GM23338 (cell line): ENCODE measurements at places on chromosomes 12 and 14.

DNA sequence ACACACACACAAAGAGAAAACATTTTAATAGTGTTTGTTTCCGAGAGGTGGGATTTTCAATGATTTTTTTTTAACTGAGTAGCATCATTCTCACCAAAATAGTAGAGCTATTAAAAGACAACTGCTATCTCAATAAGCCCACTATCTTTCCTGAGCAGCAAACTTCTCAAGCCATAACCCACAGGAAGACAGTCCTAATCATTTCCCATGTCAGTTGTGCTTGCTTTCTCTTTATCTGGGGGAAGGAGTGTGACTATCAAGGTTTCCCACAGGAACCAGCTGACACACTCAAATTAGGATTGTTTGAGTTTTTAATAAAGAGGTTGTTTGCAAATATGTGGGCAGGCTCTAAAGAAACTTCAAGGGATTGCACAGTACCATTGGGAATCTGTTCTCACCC lies 4.9 kb upstream of the MAX start:
- H3K4me1 ChIP-seq = no peaks in the 10 kb centered on the region
- H3K27me3 ChIP-seq = peaks cover 6% of the 10 kb centered on the region; the same call in 1 of the 2 replicates
- H3K4me3 ChIP-seq = no peak overlapping the region
- DNase-seq = no peak

- no peak for DNase-seq
- H3K4me3 ChIP-seq = no peak overlapping the region
- H3K27ac ChIP-seq = no peak overlapping the region
- H3K27me3 ChIP-seq = no peaks in the 10 kb centered on the region
- H3K36me3 ChIP-seq = no peaks in the 10 kb centered on the region
Observed at GRCh38 chr12:43029971-43030370, 440.4 kb upstream of the PRICKLE1 start.

- H3K4me1 ChIP-seq = no peaks in the 10 kb centered on the region
- DNase-seq = no peak
- H3K36me3 ChIP-seq = no peaks in the 10 kb centered on the region
- no peak overlapping the region for H3K27ac ChIP-seq
Observed at GRCh38 chr12:42704340-42704739, 114.8 kb upstream of the PRICKLE1 start.

- H3K4me1 ChIP-seq = no peaks in the 10 kb centered on the region
- H3K36me3 ChIP-seq = no peaks in the 10 kb centered on the region
- 0 out of 2 replicates have a peak, but pooled peaks cover 3% of the 10 kb centered on the region for H3K27me3 ChIP-seq
- no peak overlapping the region for H3K4me3 ChIP-seq
- H3K27ac ChIP-seq = no peak overlapping the region
- DNase-seq = no peak
Observed at GRCh38 chr12:125685915-125686314, 620.7 kb downstream of the AACS start.

GRCh38 chr14:67265131-67265530 lies 23.9 kb downstream of the PALS1 start:
- H3K4me3 ChIP-seq = no peak overlapping the region
- no peaks in the 10 kb centered on the region for H3K27me3 ChIP-seq
- peaks cover 29% of the 10 kb centered on the region for H3K4me1 ChIP-seq
- DNase-seq = no peak

DNA sequence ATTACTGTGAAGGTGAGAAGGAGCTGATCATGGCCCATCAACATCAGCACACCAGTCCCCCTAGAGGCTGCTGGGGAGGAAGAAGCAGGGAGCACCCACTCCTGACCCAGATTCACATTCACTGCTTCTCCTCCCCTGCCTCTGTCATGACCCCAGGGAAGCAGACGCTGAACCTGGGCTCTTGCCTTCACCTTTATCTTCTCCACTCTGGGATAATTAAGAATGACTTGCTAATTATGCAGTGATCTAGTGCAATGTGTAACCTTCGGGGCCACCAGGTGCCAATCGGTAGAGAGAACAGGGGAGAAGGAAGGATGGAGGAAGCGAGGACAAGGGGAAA lies 44.4 kb upstream of the IQSEC3 start:
- no peaks in the 10 kb centered on the region for H3K4me1 ChIP-seq
- no peaks in the 10 kb centered on the region for H3K27me3 ChIP-seq
- H3K4me3 ChIP-seq = no peak overlapping the region
- no peak for DNase-seq

DNA sequence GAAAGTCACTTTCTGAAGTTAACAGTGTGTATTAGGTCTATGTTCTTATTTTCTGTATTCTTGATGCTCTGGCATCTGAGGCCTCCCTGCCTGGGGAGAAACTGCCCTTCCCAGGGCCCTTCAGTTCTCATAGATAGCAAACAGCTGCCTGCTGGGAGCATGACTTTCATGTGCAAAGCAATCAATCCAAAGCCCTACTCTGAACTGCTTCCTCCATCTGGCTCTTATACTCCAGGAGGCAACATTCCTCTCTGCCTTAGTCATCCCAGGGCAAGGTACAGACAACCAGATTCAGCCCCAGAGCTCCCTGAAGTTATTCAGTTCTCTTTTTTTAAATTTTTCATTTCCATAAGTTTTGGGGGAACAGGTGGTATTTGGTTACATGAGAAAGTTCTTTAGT lies 41.7 kb upstream of the RIN3 start:
- no peaks in the 10 kb centered on the region for H3K36me3 ChIP-seq
- H3K27ac ChIP-seq = peak overlapping the region; percentile 82; the same call in 1 of the 2 replicates
- no peaks in the 10 kb centered on the region for H3K27me3 ChIP-seq
- no peak overlapping the region for H3K4me3 ChIP-seq

DNA sequence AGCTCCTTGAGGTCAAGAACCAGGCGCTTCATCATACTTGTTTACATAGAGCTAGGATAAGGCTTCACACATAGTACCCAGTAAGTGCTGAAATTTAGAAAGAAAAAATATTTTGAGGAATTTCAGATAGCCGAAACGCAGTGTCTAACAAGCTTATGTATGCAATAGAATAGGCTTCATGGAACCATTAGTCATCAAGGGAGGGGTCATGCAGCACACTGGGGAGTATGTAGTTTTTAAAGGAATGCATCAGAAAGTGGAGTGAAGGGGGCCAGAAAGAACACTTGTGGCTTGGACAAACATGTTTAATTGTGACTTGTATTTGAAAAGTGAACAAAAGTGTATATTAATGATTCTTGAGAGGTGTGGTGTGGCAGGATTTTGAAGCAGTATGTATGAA lies 38.1 kb downstream of the DBX2 start:
- no peaks in the 10 kb centered on the region for H3K36me3 ChIP-seq
- H3K4me1 ChIP-seq = no peaks in the 10 kb centered on the region
- no peak overlapping the region for H3K4me3 ChIP-seq
- DNase-seq = no peak

DNA sequence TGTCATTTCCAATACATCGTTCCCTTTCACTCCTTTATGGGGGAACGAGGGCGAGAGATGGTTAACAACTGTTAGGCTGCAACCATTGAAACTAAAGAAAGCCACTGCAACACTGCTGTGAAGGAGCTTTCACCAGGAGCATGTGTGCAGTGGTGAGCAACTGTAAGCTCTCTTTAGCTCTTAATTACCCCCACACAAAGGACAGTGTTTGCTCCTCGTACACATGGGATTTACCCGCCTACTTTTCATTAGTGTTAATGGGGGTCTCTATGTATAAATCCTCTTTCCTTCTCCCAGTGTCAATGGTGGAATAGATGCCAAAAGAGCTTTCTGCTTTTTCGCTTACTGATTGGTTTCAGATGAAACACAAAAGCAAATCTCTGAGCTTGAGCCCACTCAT lies 343.1 kb downstream of the FLRT2 start:
- no peaks in the 10 kb centered on the region for H3K36me3 ChIP-seq
- DNase-seq = no peak
- H3K27ac ChIP-seq = no peak overlapping the region
- H3K27me3 ChIP-seq = no peaks in the 10 kb centered on the region
- H3K4me3 ChIP-seq = no peak overlapping the region

- no peak overlapping the region for H3K4me3 ChIP-seq
- H3K27me3 ChIP-seq = no peaks in the 10 kb centered on the region
- no peaks in the 10 kb centered on the region; the same call in 1 of the 2 replicates for H3K4me1 ChIP-seq
- peak overlapping the region; percentile 45; the same call in 1 of the 2 replicates for H3K27ac ChIP-seq
- peaks cover 21% of the 10 kb centered on the region; the same call in 1 of the 2 replicates for H3K36me3 ChIP-seq
- DNase-seq = no peak
Observed at GRCh38 chr12:46230306-46230705, 38.5 kb downstream of the SLC38A1 start.

- peaks cover 8% of the 10 kb centered on the region for H3K4me1 ChIP-seq
- no peak overlapping the region for H3K4me3 ChIP-seq
- H3K27ac ChIP-seq = no peak overlapping the region
- DNase-seq = no peak
- H3K36me3 ChIP-seq = peaks cover 3% of the 10 kb centered on the region; the same call in 1 of the 2 replicates
Observed at GRCh38 chr14:91793704-91794103, 61.8 kb upstream of the CATSPERB start.

DNA sequence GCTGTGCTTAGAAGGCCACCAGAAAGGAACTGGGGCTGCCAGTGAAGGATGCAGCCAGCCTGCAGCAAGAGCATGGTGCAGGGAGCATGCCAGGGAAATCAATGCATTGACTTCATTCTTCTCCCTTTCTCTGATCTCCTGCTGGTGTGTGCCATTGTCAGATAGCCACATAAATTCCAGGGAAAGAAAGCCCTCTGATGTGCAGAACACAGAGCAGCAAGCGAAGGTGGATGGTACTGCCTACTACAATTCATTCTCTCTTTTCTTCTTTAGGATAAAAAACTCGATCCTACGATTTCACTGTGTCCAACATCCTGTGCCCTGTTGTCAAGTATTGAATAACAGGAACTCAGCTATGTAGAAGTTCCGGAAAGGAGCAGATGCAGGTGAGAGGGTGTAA lies 446.7 kb upstream of the TMEM132C start:
- H3K27ac ChIP-seq = no peak overlapping the region
- no peak for DNase-seq
- H3K36me3 ChIP-seq = no peaks in the 10 kb centered on the region
- H3K4me3 ChIP-seq = no peak overlapping the region
- no peaks in the 10 kb centered on the region for H3K27me3 ChIP-seq

GRCh38 chr14:80776657-80777056 lies 164.9 kb downstream of the CEP128 start:
- peaks cover 8% of the 10 kb centered on the region; the same call in 1 of the 2 replicates for H3K4me1 ChIP-seq
- no peaks in the 10 kb centered on the region for H3K27me3 ChIP-seq
- H3K27ac ChIP-seq = no peak overlapping the region

DNA sequence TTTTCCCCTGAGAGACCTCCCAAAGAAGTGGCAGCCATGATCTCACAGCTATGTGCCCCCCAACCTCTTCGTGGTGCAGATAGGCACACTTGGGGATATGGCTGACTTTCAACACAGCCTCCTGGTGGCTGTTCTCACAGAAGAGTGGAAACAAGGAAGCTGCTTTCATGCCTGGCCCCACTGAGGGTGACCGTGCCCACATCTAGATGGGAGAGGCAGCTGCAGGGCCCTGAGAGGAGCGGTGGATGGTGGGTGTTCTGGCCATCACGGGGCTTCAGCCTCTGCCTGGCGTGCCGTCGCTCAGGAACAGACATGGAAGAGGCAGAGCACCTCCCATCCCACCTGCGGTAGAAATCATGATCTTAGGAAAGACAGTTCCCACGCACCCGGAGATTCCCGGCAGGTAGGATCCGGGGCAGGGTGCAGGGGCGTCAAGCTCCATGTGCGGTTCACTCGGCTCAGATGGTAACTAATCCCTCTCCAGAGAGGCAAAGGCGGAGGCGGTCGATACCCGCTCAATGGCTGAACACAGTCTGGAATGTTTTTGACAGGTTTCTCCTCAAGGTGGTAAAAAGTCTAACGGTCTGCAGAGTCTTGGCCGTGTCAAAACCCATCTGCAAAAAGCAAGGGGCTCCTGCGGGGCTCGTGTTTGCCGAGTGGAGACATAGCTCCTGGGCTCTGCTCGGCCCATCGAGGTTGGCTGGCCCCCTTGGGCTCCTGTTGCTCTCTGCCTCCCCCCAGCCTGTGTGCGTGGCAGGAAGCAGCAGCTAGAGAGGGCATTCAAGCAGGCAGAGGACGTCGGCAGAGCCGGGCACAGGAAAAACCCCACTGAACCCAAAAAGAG lies 225.2 kb upstream of the RTL1 start:
- no peaks in the 10 kb centered on the region for H3K27me3 ChIP-seq
- H3K4me3 ChIP-seq = no peak overlapping the region
- DNase-seq = no peak
- H3K4me1 ChIP-seq = no peaks in the 10 kb centered on the region

- DNase-seq = no peak
- no peaks in the 10 kb centered on the region for H3K4me1 ChIP-seq
- no peaks in the 10 kb centered on the region for H3K36me3 ChIP-seq
- no peaks in the 10 kb centered on the region for H3K27me3 ChIP-seq
- H3K27ac ChIP-seq = no peak overlapping the region
Observed at GRCh38 chr12:100499416-100499815, 25.8 kb downstream of the NR1H4 start.

GRCh38 chr12:104219908-104220404 lies 4.4 kb downstream of the TXNRD1 start:
- H3K27me3 ChIP-seq = peaks cover 17% of the 10 kb centered on the region

GRCh38 chr14:70955543-70956480 lies 48.6 kb downstream of the PCNX1 start:
- H3K27me3 ChIP-seq = no peaks in the 10 kb centered on the region
- H3K36me3 ChIP-seq = no peaks in the 10 kb centered on the region
- H3K4me3 ChIP-seq = no peak overlapping the region
- H3K27ac ChIP-seq = no peak overlapping the region
- DNase-seq = peak; percentile 41

GRCh38 chr12:130469552-130469951 lies 131.9 kb downstream of the PIWIL1 start:
- H3K27me3 ChIP-seq = no peaks in the 10 kb centered on the region
- no peak overlapping the region for H3K27ac ChIP-seq
- H3K36me3 ChIP-seq = no peaks in the 10 kb centered on the region
- H3K4me3 ChIP-seq = no peak overlapping the region
- H3K4me1 ChIP-seq = no peaks in the 10 kb centered on the region
- DNase-seq = no peak

DNA sequence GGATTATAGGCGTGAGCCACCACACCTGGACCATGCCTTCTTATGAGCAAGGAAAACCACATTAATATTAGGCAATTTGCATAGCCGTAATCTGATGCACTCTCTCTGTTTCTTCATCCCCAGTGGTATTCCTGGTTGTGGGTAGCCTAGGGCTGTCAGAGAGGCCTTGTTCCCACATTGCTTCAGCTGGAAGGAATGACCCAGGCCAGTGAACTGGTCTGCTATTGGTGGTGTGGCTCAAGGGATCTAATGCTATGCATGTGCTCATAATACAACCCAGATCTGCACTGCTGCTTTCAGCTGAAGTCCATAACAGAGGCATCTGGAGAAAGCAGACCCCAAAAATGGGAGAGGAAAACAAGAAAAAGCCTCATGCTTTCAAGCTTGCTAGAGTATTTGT lies 33.1 kb upstream of the G2E3 start:
- H3K4me3 ChIP-seq = no peak overlapping the region
- H3K36me3 ChIP-seq = peaks cover 4% of the 10 kb centered on the region
- no peak overlapping the region for H3K27ac ChIP-seq
- H3K4me1 ChIP-seq = peaks cover 23% of the 10 kb centered on the region
- no peaks in the 10 kb centered on the region for H3K27me3 ChIP-seq
- no peak for DNase-seq

DNA sequence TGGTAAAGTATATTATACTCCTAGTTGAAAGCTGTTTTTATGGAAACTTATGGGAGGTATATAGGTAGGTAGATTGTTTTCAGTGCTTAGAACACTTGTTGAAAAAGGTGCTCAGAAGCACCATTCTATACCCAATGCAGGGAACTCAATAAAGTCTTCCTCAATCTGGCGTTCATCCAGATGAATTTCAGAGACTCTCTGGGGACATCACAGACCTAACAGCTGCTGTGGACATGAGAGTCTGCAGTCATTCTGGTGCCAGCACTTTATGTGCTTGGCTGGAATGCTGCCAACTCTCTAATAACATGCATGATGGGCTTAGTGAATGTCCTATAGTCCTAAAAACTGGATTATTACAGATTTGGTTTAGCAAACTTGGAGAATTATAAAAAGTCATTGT lies 115.9 kb downstream of the NTN4 start:
- H3K4me1 ChIP-seq = peaks cover 5% of the 10 kb centered on the region; the same call in 1 of the 2 replicates
- no peaks in the 10 kb centered on the region for H3K36me3 ChIP-seq
- no peaks in the 10 kb centered on the region for H3K27me3 ChIP-seq
- DNase-seq = no peak
